Left ventricle myocardium superior (tissue), 1 donor: ENCODE measurements at places on chromosomes 2 and 18.

DNA sequence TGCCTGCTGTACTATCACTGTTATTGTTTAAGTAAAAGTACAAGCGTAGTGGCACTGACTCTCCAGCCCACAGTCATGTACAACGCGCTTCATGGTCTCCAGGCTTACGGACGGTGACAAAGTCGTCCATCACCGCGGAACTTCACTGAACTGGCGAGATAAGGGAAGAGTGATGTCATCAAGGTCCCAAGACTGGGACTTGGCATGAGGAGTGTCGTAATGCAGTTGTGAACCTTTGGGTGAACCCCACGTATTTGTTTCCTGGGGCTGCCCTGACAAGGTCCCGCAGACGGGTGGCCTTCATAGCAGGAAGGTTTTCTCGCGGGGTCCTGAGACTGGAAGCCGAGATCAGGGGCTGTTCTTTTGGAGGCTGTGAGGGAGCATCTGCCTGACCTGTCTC, 17.3 kb downstream of the NFATC1 start:
- peak; percentile 17 for DNase-seq

- DNase-seq, result no peak
These were observed 196.1 kb downstream of the AGPS start for GRCh38 chr2:177588671-177589070.

GRCh38 chr2:45741161-45741850, 89.8 kb downstream of the PRKCE start:
- DNase-seq, result peak; percentile 67

GRCh38 chr2:191995285-191995684, 148.4 kb upstream of the CAVIN2 start:
- no peak for DNase-seq

DNA sequence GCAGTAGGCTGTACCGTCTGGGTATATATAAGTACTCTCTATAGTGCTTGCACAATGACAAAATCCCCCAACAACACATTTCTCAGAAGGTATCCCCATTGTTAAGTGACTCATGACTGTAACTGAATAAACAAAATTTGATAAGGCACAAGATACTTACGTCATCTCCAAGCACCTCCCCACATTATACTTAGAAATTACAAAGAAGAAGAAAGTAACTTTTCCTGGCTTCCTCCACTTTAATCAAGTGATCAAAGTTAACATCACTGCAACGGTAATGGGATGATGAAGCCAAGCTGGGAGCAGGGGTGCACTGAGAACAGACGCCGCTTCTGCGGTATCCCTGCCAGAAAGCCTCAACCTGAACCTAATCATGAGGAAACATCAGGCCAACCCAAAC, 9.7 kb downstream of the TNS1 start:
- no peak for DNase-seq

DNA sequence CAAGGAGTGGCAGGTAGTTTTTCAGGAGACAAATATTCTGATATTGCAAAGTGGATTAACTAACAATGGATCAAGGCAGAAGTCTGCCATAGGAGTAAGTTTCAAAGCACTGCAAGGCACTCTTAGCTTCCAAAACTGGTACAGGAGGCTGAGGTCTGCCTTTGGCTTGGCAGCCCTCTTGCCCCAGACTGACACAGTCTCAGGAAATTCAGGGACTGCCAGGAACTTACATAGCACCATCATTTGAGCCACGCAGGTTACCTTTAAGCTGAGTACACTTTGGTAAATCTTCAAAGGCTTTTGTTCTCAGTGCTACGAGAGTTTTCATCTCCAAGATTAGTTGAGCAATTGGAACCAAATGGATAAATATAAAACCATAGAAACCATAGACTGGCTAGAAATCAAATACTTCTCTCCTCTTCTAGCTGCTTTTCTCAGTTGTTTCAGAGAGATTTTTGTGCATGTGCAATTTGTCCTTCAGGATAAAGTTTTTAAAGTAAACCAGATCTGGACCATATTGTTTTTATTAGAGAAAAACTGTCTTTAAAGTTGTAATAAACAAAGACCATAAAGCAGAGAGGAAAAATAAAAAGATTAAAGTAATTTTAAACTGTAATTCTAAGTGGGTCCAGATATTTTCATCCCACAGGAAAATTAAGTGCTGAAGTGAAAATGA, 18.8 kb downstream of the ANKRD29 start:
- DNase-seq, result no peak

DNA sequence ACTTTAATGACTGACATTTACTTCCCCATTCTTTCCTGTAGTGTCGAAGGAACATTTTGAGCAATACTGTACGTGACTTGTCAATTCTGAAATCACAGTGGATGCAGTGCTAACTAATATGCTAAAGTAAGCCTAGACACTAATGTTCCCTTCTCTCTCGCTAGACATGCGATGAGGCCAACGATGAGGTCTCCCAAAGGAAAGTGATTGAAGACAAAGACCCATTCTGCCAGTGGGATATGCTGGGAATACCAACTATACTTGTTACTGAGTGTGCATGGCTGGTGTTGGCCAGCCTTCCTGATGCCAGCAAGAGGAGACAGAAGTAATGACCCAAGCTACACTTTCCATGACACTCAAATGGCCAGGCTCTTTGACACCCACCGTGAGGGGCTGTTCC, 2.5 kb upstream of the SERPINE2 start:
- DNase-seq, result no peak

GRCh38 chr2:241014764-241015163, 16.3 kb downstream of the SNED1 start:
- DNase-seq, result no peak

DNA sequence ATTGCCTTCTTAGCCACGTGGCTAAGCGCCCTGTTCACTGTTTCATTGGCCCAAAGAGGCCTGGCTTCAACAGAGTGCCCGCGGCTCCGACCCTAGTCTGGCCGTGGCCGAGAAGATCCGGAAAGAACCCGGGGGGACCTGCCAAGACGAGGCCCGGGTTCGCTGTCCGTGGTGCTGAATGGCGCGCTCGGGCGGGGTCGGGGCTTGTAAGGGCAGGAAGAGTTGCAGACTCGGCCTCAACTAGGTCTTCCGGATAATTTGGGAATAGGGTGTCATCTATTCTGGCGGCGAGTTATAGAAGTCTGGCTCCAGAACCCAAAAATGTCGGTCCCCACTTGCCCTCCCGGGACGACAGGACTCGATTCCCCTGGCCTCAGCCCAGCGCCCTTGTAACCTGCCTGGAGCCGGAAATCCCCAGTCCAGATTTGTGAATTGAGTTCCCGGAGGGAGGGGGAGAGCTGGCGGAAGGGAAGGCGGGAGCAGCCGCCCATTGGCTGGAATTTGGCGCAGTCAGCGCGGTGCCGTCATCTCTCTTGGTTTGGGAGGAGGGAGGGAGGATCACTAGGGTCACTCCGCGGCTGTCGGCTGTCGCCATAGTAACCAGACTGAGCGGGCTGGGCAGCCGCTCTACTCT, 3.5 kb downstream of the CDK5R2 start:
- DNase-seq, result peak; percentile 79

GRCh38 chr2:65727816-65728215, 295.4 kb upstream of the SPRED2 start:
- no peak for DNase-seq

GRCh38 chr2:74004212-74005182, 19.8 kb downstream of the TET3 start:
- DNase-seq, result no peak

DNA sequence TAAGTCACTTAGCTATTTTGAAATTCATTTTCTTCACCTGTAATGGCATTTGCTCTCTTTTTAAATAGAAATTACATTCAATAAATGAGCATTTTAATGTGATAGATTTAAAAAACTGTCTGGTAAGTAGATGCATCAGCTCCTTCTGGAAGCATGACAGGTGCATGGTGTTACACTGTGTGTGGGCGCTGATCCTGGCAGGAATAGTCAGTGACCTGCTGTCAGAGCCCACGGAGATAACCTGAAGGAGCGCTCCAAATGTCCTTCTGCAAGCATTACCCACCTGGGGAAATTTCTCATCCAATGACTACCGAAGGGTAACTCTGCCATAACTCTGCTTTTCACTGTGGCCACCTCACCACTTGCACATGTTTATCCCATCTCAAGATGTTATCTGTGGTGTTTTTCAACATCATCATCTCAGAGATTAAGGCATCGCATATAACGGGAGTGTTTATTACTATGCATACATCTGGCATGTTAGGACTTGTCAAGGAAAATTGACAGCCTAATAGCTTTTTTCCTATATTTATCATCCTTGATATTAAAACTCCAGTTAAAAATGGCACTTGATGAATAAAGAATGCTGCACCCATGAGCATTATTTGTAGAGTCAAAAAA, 637.3 kb downstream of the ERBB4 start:
- DNase-seq, result no peak

DNA sequence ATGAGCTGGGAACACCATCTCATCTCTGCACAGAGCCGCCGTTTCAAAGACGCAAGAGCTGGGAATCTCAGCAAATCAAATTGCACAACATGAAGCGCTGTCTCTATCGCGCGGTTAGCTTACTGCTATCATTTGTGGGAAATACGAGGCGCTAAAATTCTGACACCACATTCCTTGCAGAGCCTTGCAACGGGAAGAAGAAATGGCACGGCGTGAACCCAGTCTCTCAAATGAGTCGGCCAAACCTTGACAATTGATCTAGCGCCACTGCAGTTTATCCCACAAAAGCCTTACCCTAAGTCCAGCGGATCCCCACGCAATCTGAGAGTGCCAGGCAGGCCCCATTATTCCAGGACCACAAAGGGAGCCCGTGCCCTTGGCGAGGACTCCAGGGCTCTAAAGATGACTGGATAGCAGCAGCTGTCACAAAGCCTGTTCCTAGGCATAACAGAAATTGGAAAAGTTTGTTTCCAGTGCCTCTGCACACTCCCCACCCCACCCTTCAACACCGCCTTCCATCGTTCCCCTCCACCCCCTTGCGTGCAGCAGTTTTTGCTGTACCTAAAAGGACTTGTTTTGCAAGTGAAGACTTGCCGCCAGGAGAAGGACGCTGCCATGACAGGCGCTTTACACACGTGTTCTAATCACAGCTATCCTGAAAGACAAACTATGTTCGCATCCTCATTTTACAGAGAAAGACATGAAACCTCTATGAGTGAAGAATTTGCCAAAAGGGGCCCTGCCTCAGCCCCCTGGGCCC, 252.4 kb downstream of the EIPR1 start:
- DNase-seq, result no peak

- DNase-seq, result no peak
These were observed 59.9 kb downstream of the PTPRM start for GRCh38 chr18:7626922-7627440.

DNA sequence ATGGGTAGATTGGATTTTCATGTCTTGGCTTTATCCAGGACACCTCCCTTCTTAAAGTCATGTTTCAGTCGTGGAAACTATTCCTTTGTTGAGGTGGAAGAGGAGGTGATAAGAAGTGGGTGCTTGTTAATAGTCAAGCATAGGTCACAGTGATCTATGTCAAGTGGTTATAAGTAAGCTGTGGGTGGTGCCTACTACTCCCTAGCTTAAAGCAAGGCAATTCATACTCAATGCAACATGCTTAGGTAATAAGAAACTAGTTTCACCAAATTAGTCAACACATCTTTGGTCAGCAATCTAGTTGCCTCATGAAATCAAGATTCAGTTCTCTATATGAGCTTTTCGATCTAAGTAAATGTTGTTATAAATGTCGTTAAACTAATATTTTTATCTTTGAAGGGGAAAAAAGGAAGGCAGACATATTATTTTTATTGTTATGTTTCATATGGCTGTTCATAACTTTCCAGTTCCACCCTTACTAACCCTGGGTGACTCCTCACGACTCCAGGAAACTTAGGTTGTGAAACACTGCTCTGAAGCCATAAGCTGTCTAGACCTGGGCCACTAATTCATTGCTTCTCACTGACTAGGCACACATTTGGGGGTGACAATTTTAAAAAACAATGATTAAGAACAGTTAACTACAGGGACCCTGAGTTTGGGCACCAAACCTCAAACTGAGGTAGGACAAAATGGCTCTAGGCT, 5.8 kb upstream of the ABCB11 start:
- no peak for DNase-seq

DNA sequence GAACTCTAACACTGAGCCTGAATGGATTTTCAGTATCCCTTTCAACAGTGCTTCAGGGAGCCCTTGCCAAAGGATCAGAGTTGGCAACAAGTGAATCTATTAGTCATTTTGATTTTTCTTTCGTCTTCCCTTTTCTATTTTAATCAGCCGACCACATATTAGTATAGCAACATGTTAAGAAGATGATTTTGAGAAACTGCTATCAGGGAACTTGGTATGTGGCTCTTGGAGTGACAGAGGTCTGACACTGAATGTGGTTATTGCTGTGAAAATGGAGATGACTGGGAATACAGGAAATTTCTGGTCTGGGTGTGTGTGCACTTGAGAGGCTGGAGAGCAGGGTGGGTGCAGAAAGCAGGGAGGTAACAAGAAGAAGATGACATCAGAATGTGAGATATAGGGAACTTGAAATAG, 28.7 kb upstream of the IL1RL1 start:
- no peak for DNase-seq

DNA sequence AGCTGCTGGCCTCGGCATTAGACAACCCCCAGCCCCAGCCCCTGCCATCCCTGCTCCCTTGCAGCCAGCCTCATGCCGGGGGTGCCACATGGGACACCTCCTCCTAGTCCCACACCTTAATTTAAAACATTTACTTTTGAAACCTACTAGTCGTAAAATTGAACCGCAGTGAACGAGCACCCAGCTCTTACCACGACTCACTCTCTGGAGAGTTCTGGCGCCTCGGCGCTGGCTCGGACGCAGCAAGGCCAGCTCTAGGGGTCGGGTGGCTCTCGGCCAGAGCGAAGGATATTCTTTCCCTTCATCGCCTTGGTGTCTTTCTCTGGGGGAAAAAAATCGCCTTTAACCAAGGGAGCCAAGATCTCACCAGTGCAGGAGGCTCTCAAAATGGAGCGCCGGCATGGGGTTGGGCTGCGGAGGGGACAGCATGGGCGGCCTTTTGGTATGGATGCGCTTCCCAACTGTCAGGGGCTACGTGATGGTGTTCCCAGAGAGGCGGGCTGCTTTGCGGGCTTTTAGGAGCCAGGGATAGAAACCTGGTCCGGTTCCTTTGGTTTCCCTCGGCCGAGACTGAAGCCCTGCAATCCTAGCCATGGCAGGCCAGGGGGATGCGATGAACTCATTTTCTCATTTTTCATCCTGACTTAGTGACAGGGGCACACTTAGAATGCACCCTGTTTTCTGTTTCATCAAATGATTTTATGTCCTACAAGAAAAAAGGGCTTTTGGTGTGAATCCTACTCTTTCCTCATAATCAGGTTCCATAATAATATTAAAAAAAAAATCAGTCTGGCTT, 2.0 kb downstream of the HPCAL1 start:
- DNase-seq, result peak; percentile 33

DNA sequence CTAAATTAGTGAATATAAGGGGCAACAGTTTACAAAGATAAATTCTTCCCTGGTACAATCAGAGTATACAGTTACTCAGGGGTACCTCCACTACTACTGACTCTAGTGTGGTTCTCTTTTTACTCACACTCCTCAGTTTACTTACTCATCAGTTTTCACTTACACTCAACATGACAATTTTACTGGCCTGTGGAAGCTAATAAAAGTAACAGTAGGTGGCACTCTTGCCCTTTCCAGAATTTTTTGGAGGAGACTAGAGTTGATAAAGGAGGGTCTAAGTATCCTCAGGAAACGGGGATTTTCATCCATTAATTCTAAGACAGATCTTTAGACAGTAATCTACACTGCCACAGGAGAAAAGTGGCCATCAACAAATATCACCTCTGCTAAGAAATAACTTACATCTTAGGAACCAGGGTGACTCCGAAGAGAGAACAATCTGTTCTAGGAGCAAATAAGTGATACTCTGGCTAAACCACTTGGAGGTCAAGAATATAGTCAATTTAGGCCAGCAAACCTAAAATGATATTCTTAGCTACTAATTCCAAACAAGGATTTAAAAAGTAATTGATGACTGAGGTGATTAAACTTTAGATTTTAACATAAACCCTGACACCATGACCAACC, 61.3 kb downstream of the ATL2 start:
- DNase-seq, result no peak
